Stimulated activated CD8-positive, alpha-beta memory T cell treated with anti-CD3 and anti-CD28 coated beads, Interleukin-7, amount 100 ng/mL, for 1 hour (primary cell): ENCODE measurements at places on chromosomes 3 and 15.

GRCh38 chr3:151477591-151478334 lies 16.9 kb upstream of the IGSF10 start:
- DNase-seq, result no peak

- DNase-seq, result no peak
Measured at GRCh38 chr3:5809586-5810246, 622.2 kb downstream of the EDEM1 start.

GRCh38 chr3:176937994-176938393 lies 259.3 kb downstream of the TBL1XR1 start:
- no peak for DNase-seq

DNA sequence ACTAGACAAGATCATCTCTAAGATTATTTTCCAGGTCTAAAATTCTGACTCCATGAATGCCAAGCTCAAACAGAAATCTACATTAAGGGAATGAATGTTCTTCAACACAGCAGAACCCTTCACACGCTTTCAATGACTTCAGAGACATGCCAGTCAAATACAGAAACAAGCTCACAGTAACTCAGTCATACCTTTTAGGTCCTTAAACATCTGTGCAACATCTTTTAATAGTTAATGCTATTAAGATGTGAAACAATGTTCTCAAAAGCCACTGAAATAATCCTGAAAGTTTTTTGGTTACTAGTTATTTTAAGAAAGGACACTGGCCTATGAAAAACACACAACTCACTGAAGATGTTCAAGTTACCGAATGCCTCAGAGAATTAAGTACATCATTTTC lies 2.5 kb downstream of the DLG1 start:
- DNase-seq, result no peak

DNA sequence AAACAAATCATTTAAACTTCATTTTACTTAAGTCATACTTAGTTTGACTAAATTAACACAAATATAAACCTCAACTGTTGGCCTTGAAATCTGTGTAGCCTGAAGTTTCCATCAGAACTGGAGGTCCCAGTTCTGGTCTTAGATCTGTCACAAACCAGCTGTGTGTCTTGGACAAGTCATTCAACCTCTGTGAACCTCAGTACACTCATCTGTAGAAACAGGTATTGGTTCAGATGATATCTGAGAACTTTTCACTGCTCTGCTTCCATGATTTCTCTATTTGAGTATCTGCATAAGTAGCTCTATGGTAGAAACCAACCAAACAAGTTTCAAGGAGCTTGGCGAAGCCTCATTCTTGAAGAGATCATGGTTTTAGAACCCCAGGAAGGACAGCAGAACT lies 60.4 kb upstream of the SLC2A2 start:
- no peak for DNase-seq

DNA sequence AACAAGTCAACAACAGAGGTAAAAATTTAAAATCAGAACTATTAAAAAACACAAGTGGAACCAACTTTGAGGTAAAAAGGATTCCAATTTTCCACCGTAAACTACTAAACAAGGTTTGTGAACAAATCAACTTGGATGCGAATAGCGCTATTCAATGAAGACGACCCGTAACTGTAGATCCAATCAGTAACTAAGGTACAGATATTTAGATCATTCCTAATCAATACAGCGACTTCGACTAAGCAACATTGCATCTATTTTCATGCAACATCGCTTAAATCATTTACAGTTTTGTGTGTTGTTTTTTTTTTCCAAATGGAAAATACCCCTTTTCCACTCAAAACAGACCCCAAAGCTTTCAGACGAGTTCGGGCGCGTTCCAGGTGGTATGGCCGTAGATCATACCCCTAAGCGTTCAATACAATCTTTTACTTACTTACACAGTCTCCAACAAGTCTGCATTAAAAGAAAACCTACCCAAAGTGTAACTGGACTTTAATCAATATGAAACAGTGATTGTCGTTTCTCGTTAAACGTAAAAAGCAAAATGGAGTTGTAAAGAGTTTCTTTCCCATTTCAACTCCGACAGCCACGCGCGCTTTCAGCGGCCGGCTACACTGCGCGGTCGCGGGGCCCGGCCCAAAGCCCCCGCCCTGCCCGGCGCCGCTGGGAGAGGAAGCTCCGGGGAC lies 786 bp downstream of the RHOA start:
- no peak for DNase-seq

DNA sequence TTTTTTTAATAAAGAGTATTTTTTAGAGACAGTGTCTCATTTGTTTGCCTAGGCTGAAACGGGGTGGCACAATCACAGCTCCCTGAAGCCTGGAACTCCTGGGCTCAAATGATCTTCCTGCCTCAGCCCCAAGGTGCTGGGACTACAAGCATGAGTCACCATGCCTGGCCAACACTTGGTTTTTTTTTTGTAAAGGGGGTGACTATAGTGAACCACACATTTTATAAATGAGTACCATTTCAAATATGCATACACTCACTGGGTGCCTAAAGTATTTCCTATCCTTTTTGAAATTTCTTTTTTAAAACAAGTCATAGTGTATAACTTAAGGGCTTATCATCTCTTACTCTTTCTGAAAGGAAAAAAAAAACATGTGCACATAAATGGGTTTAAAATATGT lies 325.2 kb upstream of the MEIS2 start:
- DNase-seq, result no peak

- no peak for DNase-seq
Measured at GRCh38 chr15:56327721-56328502, 37.3 kb upstream of the TEX9 start.
